ENCODE measurements at places on chromosomes 2 and 18.

DNA sequence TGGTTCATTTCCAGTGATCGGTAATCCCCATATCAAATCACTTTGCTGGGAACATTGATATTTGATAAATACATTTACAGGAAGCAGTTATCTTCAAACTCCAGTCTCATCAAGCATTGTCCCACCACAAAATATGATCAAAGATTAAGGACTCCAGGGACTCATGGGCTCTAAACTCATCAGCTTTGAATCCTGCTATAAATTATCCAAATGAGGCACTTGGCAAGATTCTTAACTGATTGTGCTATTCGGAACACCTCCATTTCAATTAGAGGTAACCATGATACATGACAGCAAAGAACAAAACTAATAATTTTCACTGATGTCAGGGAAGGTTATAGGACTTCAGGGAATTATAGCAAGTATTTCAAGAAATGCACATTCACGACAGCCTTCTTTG is 1088.1 kb upstream of the PIK3C3 start:
- no peak for DNase-seq

GRCh38 chr18:13376298-13376840 is 157.8 kb downstream of the LDLRAD4 start:
- no peak for DNase-seq

GRCh38 chr18:63317556-63317946 is 2.0 kb downstream of the BCL2 start:
- DNase-seq: no peak

DNA sequence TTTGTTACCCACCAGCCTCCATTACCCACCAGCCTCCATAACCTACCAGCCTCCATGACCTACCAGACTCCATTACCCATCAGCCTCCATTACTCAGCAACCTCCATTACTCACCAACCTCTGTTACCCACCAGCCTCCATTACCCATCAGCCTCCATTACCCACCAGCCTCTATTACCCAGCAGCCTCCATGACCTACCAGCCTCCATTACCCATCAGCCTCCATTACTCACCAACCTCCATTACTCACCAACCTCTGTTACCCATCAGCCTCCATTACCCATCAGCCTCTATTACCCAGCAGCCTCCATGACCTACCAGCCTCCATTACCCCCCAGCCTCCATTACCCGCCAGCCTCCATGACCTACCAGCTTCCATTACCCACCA is 133.3 kb upstream of the HS6ST1 start:
- DNase-seq: no peak

GRCh38 chr2:178269438-178270224 is 75.3 kb downstream of the OSBPL6 start:
- no peak for DNase-seq

DNA sequence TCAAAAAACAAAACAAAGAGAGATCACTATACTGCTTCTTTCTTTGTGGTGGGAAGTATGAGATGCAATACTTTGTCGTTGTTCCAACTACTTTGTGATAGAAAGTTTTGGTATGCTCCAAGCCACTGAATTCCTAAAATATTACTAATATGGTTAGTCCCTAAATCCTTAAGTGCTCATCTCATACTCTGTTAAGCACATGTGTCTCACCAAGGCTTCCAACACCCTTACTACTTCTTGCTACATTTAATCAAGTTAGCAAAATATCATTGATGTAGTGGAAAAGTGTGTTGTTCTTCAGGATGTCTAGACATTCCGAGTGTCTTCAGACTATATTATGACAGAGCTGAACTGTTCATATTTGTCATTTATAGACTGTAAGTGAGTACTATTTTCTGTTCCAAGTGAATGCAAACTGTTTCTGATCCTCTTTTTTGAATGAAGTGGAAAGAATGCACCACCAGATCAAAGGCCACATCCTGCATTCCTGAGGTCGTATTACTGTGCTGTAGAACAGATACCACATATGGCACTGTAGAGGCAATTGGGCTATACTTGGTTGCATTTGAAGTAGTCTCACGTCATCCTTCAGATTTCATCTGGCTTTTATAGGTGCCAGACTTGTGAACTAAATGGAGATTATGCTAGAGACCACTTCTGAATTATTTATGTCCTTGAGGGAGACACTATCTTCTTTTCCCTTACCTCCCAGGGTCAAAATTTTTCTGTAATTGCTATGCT is 298.4 kb upstream of the ZNF521 start:
- no peak for DNase-seq

- no peak for DNase-seq
Observed at GRCh38 chr2:9050122-9050809, 46.8 kb upstream of the MBOAT2 start.

GRCh38 chr2:177496921-177497320 is 104.3 kb downstream of the AGPS start:
- DNase-seq: no peak

- DNase-seq: no peak
Observed at GRCh38 chr2:37966326-37966725, 41.2 kb downstream of the RMDN2 start.

- DNase-seq: no peak
Observed at GRCh38 chr2:46535360-46535759, 56.0 kb downstream of the TMEM247 start.

GRCh38 chr2:159606287-159606686 is 10.1 kb downstream of the BAZ2B start:
- DNase-seq: no peak

DNA sequence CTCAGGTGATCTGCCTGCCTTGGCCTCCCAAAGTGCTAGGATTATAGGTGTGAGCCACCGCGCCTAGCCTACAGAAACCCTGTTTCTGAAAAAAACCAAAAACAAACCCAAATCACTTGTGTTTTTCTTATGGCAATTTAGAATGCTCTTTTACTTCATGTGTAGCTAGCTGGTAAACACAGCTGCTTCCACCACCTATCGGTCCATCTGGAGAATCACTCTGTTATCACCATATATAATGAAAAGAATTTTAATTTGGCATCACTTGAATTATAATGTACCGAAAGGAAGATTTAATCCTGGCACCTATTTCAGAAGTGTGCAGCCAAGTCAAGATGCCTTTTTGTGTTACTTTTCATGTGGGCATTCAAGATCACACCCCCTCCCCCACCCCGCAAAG is 86.5 kb upstream of the ITGB6 start:
- no peak for DNase-seq

- DNase-seq: no peak
Observed at GRCh38 chr18:14922031-14922430, 174.1 kb downstream of the ANKRD30B start.

DNA sequence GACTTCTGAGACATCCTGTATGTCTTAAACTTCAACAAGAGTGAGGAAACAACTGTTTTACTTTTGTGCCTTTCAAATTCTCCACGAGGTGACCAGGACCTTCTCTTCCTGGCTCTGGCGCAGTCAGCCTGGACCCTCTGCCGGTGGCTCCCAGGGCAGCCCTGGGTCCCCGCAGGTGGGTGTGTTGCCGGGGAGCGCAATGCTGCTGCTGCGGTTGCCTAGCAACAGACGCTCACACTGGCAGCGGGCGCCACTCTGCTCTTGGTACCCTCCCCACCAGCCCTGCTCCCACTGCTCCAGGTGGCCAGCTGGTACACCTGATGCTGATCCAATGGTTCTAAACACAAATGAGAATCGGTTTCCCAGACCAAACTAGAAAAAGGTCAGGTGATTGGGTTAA is 58.7 kb downstream of the GNAL start:
- DNase-seq: no peak

- no peak for DNase-seq
Observed at GRCh38 chr2:172097557-172098131, 5.1 kb downstream of the DLX2 start.

- no peak for DNase-seq
Observed at GRCh38 chr2:129192117-129192516, 787.3 kb upstream of the RAB6C start.

- DNase-seq: no peak
Observed at GRCh38 chr2:28486526-28486925, 9.3 kb upstream of the PLB1 start.

DNA sequence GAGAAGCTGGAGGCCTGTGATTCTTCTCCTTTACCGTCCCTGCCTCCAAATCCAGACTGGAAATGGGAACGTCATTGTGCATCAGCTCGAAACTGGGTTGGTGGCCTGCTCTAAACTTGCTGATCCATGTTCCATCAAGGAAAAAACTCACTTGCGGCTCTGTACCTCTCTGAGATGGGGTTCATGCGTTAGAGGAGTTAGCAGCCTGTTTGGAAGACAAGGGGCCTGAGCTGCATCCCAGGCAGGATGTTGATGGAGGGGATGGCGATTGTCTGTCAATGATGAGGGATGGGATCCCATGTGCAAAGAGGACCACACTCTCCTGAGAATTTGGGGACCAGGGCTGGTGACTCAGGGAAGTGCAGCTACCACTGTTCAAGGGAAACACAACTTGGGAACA is 26.0 kb downstream of the TWIST2 start:
- DNase-seq: no peak

- no peak for DNase-seq
Observed at GRCh38 chr2:181805228-181806038, 86.1 kb upstream of the ITPRID2 start.

DNA sequence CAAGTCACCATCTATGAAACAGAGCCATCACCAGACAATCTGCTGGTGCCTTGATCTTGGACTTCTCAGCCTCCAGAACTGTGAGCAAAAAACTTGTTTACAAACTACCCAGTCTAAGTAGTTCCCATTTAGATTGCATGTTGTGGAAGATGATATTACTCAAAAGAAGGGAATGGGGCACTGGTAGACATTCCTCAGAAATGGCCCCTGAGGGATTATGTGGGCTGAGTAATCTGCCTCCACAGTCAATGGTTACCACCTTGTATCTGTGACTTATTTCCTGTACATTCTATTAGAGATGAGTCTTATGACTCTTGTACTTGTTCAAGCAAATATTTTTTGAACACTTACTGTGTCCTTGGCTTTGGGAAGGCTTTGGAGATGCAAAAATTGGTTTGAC is 160.4 kb downstream of the NUP35 start:
- DNase-seq: no peak

DNA sequence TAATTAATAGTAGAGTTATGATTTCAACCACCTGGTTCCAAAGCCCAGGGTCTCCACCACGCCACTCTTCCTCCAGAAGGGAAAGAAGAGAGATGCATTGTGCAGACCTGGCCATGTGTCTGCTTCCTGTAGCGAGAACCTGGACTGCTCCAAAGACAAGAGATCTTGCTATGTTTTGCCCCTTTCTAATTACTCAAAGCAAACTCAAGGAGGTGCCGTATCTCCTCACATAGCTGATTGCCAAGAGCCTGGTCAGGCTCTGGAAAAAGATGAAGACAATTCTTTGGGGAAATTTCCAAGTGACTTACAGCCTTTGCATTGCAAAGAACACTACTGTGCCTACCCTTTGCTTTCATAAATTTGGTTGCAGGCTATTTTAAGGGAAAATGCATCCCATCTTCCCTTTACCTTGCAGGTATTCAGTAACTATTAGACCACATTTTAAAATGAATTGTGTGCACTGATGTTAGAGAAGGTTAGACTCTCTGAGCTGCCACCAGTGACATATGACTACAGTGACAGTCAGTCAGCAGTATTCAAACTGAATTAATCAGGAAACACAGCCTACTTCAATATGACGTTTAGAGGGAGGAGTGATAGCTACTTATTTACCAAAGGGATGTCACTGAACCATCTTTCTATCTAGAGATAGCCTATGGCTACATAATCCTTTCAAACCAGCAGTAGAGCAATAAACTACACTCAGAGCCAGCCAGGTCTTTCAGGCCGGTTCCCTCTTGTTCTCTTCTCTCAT is 842.1 kb upstream of the FANCL start:
- no peak for DNase-seq

DNA sequence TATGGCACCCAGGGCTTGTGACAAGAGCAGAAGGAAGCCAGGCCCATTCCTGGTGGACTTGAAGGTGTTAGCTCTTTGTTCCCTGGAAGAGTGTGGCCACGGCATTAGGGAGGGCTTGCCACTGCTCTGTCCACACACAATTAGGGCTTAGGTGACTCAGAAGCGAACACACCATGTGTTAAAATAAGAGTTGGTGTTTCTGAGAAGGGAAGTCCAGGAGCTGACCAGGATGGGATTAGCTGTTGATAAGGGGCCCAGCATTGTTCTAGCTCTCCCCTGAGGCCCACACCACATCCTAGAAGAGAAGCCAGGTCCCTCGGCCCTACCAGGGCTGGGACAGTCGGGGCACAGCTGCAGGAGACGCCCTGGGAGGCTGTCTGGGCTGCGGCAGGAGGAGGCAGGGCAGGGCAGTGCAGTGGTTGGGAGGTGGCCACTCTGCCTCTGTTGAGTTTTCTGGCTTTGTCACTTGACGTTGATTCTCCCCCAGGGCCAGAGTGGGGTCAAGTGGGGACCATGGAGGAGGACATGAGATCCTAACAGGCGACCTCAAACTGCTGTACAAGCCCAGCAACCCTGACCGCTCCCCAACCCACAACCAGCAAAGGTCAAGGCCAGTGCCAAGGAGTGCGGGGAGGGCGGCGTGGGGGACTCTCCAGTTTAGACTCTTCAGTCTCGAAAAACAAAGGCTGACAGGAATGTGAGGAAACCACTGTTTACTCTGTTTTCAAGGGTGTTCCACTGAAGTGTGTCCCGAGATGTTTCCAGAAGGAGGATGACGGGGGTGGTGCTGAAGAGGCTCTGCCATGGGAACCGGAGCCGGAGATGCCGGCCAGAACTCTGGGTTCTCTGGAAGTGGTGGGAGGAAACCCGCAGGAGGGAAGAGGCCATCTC is 16.8 kb downstream of the GNLY start:
- DNase-seq: no peak

- DNase-seq: no peak
Observed at GRCh38 chr2:71060871-71061270, 7.6 kb upstream of the NAGK start.

DNA sequence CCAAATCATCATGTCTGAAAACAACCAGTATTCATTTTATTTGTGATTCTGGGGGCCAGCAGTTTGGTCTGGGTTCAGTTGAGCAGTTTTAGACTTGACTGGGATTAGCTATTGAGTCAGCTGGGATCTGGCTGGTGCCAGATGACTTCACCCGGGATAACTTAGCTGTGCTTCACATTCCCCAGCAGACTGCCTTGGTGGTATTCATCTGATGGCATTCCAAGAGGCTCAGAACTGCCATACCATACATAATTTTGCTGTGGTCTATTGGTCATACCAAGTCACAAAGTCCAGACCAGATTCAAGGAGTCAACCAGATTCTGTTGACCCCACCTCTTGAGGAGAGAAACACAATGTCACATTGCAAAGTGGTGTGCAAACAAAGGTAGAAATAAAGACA is 7.8 kb upstream of the FSHR start:
- DNase-seq: no peak

- DNase-seq: no peak
Observed at GRCh38 chr2:86787736-86788135, 3.0 kb downstream of the CD8A start.

DNA sequence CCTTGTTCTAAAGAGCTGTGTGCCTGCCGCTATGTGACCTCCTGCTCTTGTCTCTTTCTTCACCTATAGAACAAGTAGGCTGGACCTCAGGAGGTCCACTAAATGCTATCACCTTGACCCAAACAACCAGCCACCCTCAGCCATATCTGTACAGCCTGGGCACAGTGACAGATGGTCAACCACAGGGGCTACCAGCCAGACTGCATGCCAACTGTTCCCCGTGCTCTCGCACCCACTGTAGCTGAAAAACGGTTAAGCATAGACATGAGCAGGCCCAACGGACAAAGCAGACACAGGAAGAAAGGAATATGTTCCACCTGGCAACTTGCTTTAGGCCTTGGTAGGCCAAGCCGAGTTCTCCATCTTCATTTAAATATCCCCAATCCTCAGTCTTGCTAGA is 43.2 kb upstream of the ACAA2 start:
- no peak for DNase-seq

- no peak for DNase-seq
Observed at GRCh38 chr2:200430017-200430416, 79.9 kb downstream of the KCTD18 start.
